Fibroblast of the conjunctiva (primary cell): ENCODE measurements at places on chromosomes 5 and 9.

DNA sequence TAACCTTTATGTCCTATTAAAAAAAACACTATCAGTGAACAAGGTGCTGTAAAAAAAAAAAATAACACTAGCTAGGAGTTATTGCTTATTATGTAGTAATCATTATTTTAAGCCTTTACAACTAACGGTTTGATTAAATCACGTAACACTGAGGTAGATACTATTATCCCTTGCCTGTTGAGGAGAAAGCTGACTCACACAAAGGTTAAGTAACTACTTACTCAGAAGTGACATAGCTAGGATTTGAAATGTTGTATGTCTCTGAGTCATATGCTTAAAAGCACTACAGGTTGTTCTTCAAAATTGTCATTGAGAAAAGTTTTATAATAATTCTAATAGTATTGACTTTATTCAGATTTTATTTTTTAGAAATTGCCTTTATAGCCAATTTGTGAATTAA, 8.8 kb downstream of the TENT2 start:
- no peak for DNase-seq

DNA sequence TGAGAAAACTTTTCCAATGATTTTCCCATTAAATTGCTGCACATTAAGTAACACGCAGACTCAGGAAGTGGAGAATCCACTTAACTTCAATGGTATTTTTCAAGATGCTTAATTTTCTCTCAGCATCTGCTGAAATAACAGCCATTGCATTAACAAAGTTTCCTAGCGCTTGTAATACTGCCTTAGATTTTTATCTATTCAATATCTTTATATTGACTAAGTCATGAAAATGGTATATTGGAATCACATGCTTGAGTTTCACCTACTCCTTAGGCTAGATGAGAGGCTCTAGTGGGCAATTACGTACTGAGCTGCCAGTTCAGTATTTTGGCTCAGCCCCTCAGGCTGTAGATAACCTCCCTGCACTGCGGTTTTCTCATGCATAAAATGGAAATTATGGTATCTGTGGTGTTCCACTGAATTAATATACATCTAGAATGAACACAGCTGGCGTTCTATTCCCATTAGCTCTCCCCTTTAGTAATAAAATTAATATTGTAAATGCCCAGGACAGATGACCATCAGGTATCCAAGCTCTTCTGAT, 112.9 kb downstream of the MTX3 start:
- DNase-seq, result no peak

GRCh38 chr5:90220554-90220953, 189.0 kb downstream of the CETN3 start:
- DNase-seq, result no peak

DNA sequence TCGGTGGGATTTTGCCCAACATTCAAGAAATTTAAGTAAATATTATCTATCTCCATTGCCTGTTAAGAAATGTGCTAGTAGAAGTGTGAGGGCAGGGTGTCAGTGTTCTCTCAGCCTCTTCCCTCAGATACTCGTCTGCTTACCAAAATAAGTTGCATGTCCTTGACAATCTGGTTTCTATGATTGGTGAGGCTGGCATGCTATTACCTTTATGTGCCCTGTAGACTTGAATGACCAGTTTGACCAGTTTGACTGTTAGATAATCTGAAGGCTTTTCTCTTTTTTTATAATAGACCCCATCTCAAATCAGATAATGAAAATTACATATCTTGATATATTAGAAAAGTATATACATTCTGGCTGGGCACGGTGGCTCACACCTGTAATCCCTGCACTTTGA, 348 bp downstream of the CATSPER3 start:
- DNase-seq, result no peak

GRCh38 chr9:36128349-36128748, 8.2 kb upstream of the GLIPR2 start:
- no peak for DNase-seq

- DNase-seq, result no peak
These were observed 219.9 kb downstream of the MLLT3 start for GRCh38 chr9:20402273-20402875.

- DNase-seq, result no peak
These were observed 75.2 kb downstream of the TMC1 start for GRCh38 chr9:72596451-72597180.

- no peak for DNase-seq
These were observed 789 bp downstream of the COL27A1 start for GRCh38 chr9:114155995-114156656.

- DNase-seq, result no peak
These were observed 23.2 kb downstream of the AHRR start for GRCh38 chr5:344668-345067.

DNA sequence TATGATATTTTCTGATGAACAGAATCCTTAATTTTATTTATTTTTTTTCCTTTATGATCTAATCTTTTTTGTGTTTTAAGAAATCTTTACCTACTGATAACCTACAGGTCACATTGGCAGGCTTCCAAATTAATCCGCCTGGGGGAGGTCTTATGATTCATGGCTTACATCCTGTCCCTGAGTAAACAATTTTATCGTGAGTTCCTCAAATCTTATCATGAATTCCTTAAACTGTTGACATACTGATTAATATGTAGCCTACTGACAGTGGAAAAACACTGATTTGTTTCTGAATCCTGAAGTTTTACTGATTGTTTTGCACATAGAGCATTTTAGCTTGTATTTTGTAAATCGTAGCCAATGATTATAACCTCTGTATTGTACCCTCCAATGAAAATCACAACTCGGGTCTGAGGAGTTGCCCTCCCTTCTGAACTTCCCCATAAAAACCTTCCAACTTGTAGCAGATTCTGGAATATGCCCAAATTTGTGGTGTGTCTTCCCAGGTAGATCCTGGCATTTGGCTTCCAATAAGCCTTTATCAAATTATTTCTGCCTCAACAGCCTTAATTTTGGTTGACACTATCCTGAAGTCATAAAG, 105.6 kb downstream of the VCAN start:
- no peak for DNase-seq

- DNase-seq, result peak; percentile 60
These were observed 99.4 kb downstream of the MTREX start for GRCh38 chr5:55407059-55407684.

GRCh38 chr9:127950513-127951289, 13.0 kb upstream of the DPM2 start:
- DNase-seq, result no peak

- peak; percentile 14 for DNase-seq
These were observed 252.0 kb downstream of the RASEF start for GRCh38 chr9:82810915-82811314.

- DNase-seq, result no peak
These were observed 372.5 kb downstream of the MAN2A1 start for GRCh38 chr5:110062246-110062645.

DNA sequence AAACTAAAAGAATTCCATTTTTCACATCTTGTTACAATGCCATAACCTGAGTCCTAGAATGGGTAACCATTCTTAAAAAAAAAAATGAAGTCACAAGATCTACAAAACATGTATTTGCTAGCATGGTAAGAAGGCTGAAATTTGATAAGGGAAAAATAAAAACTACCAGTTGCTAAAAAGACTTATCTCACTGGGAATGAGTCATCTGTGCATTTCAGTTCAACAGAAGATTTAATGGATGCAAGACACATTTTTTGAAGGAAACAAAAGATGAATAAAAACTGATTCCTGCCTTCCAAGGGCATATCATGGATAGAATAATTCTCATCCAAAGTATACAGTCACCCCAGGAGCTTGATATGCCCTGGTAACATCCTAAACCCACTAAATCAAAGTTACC, 47.2 kb downstream of the SGTB start:
- DNase-seq, result no peak

DNA sequence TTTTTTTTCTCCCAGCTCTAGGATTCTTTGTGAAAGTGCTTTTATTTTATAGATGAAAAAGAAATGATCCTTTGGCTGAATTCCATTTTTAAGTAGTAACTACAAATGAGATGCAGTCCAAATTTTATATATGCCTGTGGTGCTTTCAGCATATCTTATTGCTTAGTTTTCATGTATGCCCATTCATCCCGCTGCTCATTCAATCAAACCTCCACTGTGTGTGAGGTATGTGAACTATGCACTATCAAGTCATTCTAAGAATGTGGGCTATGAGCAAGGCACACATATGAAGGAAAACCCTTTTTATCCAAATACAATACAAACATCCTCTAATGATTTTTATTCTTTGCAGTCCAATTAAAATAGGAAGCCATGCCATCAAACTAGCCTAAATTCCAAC, 1069.1 kb upstream of the DMAC1 start:
- no peak for DNase-seq

GRCh38 chr5:37494756-37495155, 115.6 kb downstream of the WDR70 start:
- DNase-seq, result no peak

DNA sequence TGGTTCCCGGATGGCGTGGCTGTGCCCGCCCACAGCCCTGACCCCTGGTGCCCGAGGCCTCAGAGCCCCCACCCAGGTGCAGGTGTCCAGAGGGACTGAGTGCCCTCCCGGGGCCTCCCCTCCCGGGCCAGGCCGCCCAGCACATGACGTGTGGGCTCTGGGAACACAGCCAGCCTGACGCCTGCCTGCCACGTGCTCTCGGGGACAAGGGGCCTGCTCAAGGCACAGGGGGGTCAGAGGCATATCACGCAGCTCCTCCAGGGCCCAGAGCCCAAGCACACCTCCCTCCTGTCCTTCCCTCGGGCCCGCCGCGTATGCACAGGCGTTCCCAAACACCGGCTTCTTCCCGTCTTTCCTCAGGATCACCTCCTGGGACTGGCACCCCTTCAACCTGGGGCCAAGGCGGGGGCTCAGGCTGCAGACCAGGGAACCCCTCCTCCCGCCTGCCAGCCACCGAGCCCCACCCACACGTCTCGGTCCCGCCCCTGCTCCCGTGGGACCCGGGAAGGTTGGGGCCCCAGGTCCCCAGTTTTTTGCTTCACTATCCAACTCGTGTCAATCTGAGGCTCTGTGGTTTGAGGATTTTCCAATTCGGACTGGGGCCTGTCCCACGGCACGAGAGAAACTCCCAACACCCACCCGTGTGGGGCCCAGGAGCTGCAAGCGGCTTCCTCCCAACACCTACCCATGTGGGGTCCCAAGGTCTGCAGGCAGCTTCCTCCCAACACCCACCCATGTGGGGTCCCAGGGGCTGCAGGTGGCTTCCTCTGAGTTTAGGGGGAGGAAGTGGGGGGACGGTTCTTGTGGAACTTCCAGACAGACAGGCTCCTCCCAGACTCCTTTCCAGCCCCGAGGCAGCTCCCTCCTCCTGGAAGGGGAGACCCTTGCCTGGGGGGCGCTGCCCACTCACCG, 1.5 kb downstream of the LCN10 start:
- DNase-seq, result no peak

- DNase-seq, result no peak
These were observed 23.1 kb upstream of the SMAD5 start for GRCh38 chr5:136109453-136110135.

GRCh38 chr5:112440031-112440430, 21.0 kb upstream of the EPB41L4A start:
- DNase-seq, result no peak

GRCh38 chr5:79573983-79574890, 38.0 kb upstream of the TENT2 start:
- no peak for DNase-seq

DNA sequence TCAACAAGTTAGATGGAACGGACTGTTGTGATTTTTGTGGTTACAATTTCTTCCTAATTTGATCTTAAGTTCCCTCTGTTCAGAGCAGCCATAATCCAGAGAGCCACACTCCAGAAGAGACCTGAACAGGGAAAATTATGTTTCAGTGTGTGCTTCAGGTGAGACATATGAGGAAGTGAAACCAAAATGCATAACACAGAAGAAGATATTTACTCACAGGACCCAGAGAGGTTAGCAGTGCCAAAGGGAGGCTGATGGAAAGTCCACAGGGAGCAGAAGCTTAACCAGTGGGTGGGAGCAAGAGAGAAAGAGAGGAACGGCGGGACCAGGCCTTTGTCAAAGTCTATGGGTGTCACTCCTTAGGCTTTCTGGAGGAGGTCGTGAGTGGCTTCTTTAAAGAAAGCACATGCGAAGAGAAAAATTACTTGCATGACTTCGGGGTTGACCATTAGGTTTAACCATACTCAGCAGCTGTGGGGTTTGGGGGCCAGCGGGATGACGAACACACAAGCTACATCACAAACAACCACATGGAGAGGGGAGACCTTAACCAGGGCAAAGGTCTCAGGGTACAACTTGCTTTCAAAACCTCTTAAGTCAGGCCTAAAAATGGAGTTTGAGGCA, 141.4 kb downstream of the MED10 start:
- DNase-seq, result no peak

DNA sequence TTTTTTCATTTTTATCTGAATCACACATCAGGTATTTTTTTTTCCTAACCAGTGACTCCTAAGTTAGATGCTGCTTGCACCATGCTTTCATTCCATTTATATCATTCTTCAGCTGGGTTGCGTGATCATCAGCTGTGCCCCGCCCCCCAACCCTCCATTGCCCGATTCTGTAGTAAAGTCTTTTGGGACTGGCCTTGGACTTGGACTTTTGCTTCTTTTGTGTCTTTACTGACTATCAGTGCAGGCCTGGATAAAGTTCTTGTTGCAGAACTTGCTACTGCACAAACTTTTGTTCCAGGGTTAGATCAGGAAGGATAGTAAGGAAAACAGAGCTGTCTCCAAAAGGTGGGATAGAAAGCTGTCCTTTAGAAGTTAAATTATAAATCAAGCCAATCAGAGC, 38.5 kb downstream of the SLC22A5 start:
- DNase-seq, result no peak

DNA sequence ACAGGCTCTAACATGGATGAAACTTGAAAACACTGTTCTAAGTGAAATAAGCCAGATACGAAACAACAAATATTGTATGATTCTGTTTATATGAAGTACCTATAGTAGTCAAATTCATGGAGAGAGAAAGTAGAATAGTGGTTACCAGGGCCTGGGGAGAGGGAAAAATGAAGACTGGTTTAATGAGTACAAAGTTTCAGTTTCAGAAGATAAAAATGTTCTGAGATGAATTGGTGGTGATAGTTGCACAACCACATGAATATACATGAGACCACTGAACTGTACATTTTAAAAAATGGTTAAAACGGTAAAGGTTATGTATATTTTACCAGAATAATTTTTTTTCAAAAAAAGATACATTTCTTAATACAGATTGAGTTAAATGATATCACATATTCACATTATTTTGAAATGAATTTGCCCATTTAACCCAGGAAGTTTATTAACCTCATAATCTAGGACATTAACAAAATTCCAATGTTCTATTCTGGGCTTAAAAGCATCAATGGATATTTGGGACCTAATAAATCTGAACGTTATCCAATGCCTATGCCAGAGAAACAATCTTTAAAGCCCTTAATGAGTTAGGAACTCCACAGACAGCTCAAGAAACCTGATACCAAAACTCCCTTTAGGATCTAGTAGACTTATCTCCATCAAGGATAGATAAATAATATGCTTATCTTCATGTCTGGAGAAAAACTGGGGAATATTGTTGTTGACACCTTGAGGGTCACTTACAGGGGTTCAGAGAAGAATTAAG, 521.3 kb downstream of the EFNA5 start:
- DNase-seq, result no peak

GRCh38 chr5:6730407-6730806, 17.2 kb downstream of the TENT4A start:
- no peak for DNase-seq

- DNase-seq, result no peak
These were observed 101.9 kb upstream of the SLC44A1 start for GRCh38 chr9:105142406-105143135.
